ENCODE measurements at places on chromosomes 1 and 21.

- DNase-seq, result no peak
These were observed 36.1 kb downstream of the ELAPOR1 start for GRCh38 chr1:109149874-109150601.

- no peak for DNase-seq
These were observed 57.9 kb downstream of the DDAH1 start for GRCh38 chr1:85406887-85407533.

GRCh38 chr1:151474745-151475144, 15.5 kb upstream of the POGZ start:
- DNase-seq, result no peak

DNA sequence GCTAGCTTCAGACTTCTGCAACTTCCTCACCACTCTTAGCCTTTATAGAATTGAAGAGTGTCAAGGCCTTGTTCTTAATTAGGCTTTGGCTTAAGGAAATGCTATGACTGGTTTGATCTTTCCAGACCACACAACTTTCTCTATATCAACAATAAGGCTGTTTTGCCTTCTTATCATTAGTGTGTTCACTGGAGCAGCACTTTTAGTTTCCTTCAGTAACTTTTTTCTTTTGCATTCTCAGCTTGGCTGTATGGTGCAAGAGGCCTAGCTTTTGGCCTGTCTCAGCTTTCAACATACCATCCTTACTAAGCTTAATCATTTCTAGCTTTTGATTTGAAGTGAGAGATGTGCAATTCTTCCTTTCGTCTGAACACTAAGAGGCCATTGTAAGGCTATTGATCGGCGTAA, 8.6 kb downstream of the PRKACB start:
- DNase-seq, result no peak

GRCh38 chr1:152585586-152585985, 5.3 kb upstream of the LCE3D start:
- DNase-seq, result no peak

DNA sequence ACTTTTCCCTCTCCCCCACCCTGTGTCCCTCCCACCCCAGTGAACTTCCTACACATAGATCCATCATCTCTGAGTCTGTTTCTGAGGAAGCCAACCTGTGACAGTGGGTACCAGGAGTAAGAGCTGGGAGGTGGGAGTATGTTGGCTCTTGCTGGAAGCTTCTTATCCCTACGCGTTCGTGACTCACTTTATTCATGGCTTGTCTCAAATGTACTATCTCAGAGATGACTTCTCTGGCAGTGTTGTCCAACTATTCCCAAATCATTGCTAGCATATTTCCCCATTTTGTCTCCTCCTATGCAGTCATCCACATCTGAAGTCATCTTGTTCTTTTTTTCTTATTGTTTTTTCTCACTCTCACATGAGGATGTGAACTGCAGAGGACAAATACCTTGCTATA, 88.0 kb downstream of the HIVEP3 start:
- DNase-seq, result no peak

- DNase-seq, result no peak
These were observed 35.1 kb downstream of the PIGM start for GRCh38 chr1:159996653-159997052.

- no peak for DNase-seq
These were observed 8.0 kb downstream of the PHLDA3 start for GRCh38 chr1:201460814-201461644.

DNA sequence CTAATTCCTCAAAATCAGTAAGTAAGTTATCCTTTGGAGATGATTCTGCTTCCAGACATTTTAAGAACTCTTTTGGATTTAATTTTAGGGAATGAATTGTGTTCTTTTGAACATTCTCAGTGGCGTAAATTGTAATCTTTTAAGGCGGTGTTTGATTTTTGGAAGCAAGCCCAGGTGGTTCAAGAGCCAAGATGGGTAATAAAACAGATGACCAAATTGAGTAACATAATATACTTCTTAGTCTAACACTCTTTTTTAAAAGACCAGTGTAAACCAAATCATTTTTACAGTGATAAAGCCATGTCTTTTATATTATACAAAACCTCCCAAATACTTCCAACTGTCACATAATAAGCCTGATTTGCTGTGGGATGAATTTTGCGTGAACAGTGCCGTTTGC, 133.8 kb downstream of the LRRC40 start:
- no peak for DNase-seq

DNA sequence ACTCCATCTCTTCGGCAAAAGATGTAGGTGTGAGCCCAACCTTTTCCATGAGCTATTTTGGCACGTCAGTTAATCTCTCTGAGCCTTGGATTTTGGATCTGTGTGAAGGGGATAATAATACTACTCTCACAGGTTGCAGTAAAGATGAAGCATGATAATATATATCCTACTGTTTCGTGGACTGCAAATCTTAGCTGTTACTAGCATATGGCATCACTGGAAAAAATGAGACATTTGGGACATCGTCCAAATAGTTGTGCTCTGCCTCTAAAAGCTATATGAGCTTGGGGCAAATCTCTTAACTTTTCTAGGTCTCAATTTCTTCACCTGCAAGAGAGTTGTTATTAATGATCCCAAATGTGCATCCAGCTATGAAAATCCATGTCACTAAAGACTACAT, 147.4 kb upstream of the ZRANB2 start:
- no peak for DNase-seq

DNA sequence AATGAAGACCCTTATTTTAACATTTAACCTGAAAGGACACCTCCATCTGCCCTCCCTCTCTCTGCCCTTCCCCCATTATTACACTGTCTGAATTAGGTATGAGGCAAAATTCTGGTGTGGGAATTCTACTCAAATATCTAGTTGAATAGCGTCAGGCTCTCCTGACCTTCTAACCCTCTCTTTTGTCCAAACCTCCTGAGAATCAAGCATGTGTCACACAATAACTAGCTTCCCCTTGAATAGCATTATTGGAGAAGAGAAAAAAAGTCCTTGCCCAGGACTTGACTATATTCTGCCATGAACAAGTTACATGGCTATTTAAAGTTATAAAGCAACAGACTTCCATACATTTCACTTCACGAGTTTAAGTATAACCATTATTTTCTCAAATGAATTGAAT, 35.5 kb downstream of the USH2A start:
- no peak for DNase-seq

- DNase-seq, result no peak
These were observed 8.8 kb upstream of the NLRP3 start for GRCh38 chr1:247407180-247407616.

DNA sequence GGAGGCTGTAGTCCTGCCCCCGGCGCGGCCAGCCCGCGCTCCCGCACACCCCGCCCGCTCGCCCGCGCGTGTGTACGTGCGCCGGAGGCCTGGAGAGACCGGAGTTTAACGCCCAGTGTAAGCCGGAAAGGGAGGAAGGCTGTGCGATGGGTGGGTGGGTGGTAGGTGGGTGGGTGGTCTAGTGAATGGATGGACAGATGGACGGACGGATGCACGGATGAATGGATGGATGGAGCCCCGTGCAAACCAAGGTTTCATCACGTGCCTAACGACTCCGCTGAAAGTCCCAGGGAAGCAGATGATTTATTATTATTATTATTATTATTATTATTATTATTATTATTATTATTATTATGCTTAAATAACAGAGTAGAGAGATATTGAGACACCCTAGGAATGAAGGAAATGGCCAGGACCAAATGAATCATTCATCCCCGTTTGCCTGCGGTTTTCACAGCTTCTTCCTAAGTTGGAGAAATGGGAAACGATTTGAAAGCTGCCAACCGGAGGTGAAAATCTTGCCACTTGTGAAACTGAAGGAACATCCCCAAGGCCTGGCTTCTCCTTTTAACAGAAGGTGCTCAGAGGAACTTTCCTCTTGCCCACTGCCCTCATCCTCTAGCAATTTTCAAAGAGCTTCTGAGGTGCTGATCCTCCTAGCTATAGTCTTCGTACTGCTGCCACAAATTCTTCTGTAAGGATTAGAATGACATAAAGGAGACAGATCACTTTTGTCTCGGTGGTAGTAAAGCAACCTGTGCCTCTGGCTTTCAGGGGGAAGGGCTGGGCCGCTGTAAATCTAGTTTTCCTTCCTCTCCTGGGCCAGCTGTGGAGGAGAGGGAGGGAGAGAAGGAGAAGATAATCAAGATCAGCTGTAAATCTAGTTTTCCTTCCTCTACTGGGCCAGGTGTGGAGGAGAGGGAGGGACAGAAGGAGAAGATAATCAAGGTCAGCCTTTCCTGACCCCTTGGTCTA, 648 bp upstream of the RGS7 start:
- no peak for DNase-seq

DNA sequence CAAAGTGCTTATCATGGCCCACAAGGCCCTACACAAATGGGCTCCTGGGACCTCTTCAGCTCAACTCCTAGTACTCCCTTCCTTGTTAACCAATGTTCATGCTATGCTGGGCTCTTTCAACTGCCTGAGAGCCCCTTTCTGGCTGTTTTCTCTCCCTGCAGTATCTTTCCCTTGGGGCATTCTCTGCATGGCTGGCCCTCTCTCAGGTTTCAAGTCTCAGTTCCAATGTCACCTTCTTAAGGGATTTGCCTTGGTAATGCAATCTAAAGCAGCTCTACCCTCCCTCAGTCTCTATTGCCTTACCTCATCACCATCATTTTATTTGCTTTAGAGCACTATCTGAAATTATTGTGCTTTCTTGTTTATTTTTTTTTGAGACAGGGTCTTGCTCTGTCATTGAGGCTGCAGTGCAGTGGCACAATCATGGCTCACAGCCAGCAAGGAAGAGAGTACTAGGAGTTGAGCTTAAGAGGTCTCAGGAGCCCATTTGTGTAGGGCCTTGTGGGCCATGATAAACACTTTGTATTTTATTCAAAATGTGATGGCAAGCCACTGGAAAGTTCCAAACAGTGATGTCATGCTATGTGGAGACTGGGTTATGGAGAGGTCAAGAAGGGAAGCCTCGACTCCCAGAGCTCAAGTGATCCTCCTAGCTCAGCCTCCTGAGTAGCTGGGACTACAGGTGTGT, 63.4 kb upstream of the SRSF10 start:
- DNase-seq, result no peak

Measured in iPS DF 19.7 (cell line).